ENCODE measurements at places on chromosomes 3 and 15.

DNA sequence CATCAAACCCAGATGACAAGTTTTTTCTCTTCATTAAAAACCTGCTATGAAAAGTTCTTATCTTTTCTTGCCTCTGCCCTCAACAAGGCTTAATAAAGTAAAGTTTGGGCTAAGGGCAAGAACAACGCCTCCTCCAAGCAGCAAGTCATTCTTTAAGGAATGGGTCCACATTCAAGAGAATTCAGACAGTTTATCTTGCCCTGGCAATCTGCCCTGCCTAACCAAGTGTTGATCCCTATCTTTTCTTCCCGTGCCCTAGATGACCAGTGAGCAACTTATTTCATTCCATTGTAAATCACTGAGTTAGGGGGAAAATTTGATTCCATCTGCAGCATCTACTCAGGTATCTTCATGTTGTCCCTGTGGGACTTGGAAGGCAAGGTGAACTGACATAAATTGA, 370.3 kb upstream of the DPPA4 start:
- DNase-seq, result no peak

DNA sequence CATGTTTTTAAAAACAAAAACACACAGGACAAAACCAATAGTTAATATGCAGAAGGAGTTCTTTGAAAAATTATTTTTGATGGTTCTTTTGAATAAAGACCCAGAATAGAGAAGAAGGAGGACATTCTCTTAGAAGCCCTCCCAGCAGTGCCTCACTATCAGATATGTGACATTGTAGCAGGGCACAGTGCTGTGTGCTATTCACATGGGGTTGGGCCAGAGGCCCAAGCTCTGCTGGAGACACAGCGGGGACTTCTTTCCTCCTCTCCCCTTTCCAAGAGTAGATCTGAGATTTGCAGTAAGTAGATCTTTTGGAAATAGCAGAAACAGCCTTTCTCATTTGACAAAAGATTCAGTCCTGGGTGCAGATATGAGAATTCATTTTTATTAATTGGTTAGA, 6.3 kb downstream of the GYG1 start:
- no peak for DNase-seq

DNA sequence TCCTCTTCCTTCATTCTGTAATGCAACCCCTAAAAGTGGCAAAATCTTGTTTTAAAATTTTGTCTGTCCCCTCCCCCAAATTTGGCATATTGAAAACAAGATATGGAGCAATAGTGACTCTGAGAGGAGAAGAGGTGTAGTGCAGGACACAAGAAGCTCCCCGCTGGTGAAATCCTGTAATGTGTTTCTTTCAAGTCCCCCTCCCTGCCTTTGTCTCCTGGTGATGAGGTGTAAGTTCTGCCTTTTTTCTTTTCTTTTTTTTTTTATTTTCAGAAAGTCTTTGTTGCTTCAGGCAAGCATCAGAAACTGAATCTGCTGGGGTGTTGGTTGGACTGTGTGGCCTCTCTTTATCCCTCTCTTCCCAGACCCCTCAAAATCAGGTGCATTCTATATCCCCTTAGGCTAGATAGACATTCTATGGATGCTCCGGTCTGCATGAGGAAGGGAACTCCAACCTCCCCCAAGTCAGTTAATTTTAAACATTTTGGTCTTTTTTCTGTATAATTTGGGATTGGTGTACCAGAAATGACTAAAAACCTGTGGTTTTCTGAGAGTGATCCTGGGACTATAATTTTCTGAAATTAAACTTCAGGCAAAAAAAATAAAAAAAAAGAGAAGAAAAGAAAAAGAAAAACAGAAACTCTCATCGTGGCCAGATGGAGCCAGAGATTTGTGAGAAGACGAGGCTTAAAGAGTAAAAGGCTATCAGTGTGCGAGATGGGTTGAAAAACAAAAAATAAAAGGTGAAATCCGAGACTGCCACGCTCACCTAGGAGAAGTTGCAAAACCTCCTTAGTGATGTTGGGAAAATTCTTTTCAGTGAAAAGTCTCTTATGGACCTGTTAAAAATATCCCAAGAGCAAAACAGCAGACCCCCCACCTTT, 21.4 kb downstream of the ACKR2 start:
- DNase-seq, result no peak

DNA sequence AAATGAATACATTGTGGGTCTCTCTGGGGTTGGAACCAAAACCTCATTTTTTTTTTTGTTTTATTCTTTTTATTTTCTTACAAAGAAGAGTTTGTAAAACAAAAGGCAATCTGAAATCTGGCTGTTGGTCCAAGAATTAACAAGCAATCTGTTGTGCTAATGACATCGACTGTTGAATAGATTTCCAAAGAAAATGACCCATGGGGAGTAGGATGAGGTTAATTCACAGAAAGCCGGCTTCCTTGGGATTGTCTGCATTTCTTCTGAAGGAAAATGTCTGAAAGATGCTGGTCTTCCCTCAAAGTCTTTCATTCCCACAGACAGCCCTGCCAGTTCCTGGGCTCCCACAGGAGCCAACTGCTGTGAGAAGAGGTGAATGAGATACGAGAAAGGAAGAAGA, 92.9 kb downstream of the LRRC3B start:
- no peak for DNase-seq

GRCh38 chr3:127135241-127136023, 57.5 kb upstream of the PRR23E start:
- DNase-seq, result no peak

DNA sequence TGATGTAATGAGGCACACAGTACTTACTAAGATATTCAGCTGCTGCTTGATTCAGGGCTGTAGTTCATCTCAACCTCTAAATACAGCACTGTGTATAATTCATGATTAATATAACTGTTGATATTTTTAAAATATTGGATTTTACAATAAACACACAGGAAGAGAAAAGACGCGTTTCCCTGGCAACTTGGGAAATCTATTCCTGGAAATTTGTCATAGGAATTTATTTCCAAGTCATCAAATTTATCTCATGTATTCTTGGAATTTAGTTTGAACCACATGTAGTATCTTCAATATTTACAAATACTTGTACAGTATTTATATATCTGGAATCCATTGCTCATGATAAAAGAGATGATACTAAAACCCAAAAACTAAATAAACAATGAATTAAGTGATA, 30.6 kb downstream of the EPHA3 start:
- DNase-seq, result no peak

GRCh38 chr3:56919137-56919796, 117.5 kb upstream of the ARHGEF3 start:
- DNase-seq, result no peak

DNA sequence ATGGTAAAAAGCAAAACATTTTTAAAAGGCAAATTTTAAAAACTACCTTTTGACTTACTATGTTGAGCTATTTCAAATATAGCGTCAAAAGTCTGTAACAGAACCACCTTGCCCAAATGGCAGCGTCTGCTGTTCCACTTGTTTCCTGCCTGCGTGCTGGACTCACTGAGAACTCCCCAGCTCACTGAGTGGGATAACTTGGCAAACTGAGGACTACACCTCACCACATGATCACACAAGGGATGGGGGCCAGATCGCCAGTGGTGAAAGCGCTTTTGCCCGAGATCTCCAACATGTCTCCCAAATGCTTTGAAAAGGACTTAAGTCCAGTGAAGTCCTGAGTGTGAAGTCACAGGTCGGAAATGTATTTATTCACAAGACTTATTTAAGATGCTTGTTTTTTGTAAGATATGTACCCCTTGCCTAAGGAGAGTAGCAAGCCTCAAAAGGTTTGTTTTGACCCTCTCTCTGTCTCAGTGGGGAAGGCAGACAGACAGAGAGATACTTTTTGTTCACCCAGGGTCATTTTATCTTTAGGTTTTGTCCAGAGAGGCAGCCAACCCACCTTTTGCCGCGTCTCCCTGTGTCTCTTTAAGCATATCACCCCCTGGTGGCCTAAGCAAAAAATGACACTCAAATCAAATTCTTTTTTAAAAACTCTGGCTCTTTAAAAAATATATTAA, 192.6 kb downstream of the PDZRN3 start:
- DNase-seq, result no peak

DNA sequence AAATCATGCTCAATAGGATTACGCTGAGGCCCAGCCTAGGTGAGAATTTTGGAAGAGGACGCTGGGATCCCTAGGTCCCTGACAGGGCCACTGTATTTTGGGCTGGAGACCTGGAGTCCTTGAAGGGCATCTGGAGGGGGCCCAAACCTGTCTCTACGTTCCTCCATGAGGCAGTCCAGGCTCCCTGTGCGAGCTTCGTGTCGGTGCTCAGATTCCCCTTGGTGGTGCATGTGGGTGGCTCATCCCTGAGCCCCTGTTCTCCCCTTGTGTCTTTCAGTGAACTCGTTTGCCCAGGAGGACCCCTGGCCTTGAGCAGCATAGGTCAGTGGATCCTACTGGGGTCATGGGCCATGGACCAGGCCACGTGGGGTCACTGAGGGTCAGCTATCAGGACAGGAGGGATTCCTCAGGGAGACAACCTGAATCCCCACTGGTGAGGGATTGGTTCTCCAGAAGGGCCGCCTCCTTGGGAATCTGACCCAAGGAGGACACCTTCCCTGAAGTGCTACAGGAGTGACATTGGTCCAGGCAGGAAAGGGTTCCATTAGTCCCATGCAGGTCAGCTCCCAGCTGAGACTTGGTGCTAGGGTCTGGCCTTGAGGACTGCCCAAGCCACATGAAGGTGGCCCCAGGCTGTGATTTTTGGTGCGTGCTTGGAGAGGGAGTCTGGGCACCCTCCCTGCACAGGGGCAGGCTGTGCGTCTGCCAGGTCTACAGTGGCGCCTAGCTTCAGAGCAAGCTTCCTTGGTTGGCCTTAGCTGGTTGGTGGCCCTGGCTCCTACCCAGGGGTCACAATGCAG, 229.8 kb downstream of the SNRPN start:
- no peak for DNase-seq

- no peak for DNase-seq
These were observed 43.3 kb downstream of the RBMS3 start for GRCh38 chr3:29324180-29324651.

DNA sequence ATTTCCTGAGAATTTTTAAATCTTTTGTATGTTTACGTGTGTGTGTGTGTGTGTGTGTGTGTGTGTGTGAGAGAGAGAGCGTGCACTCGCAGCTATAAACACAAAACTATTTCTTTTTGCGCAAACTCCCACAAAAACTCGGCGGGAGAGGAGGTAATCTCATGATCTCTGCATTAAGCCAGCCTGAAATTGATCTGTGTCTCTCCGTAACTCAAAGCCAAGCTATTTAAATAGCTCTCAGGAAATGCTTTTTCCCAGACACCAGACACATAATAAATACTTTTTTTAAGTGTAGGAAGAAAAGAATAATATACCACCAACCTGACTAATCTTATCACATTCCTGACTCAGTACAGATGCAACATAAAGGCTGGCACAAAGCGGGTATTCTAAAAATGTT, 226.8 kb downstream of the MAGI1 start:
- DNase-seq, result no peak

All from activated CD8-positive, alpha-beta memory T cell treated with anti-CD3 and anti-CD28 coated beads, Interleukin-2, amount 50 U/mL, for 48 hours (primary cell).